ENCODE measurements at places on chromosomes 2 and 18.

DNA sequence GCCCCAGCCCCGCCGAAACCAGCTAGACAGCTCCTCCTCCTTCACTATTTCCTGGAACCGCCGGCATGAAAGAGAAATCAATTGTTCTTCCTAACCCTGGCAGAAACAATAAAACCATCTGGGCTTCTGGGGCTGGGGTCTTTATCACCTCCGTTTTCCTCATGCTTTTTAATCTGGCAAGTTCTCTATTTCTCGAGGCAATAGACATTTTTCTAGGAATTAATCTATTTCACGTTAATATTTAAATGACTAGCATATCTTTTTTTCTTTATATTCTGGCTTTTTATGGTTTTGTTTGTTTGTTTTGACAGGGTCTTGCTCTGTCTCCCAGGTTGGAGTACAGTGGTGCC, 1.4 kb upstream of the KIF1A start:
- no peak for DNase-seq

DNA sequence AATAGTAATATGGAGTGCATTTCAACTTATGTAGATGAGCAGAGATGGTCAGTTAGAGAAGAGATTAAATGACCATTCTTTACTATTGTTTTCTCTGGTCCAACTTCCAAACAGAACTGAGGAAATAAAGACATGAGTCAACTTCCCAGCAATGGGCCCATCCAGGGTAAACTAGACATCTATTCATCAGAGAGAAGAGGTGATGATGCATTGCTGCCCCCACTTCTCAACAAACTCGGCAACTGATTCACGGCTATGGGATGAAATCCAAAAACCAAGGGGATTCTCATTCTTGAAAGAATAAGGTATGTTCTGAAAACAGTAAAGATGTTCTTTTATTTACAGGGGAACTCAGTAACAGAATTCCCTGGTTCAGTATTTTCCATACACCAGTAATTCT, 190.7 kb downstream of the RDH14 start:
- no peak for DNase-seq

- no peak for DNase-seq
Measured at GRCh38 chr2:28387082-28387960, 5.3 kb upstream of the FOSL2 start.

- DNase-seq, result no peak
Measured at GRCh38 chr2:135942936-135943688, 42.3 kb downstream of the DARS1 start.

DNA sequence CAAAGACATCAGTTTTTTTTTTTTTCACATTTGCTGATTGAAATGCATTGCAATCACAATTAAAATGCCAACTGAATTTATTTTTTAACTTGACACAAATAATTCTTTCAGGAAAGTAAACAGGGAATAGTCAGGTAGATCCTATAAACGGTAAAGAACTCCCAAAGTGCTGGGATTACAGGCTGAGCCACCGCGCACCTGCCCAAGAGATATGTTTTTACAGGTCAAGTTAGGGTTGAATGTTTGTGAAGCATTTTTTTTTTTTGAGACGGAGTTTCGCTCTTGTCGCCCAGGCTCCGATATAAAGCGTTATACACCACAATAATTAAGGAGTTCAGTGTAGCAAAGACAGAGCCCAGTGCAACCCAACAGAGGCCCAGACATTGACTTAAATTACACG, 15.1 kb downstream of the ITM2C start:
- DNase-seq, result no peak

GRCh38 chr2:133780099-133780996, 212.1 kb upstream of the NCKAP5 start:
- DNase-seq, result peak; percentile 72

- no peak for DNase-seq
Measured at GRCh38 chr2:193373120-193373519, 1178.4 kb upstream of the TMEFF2 start.

DNA sequence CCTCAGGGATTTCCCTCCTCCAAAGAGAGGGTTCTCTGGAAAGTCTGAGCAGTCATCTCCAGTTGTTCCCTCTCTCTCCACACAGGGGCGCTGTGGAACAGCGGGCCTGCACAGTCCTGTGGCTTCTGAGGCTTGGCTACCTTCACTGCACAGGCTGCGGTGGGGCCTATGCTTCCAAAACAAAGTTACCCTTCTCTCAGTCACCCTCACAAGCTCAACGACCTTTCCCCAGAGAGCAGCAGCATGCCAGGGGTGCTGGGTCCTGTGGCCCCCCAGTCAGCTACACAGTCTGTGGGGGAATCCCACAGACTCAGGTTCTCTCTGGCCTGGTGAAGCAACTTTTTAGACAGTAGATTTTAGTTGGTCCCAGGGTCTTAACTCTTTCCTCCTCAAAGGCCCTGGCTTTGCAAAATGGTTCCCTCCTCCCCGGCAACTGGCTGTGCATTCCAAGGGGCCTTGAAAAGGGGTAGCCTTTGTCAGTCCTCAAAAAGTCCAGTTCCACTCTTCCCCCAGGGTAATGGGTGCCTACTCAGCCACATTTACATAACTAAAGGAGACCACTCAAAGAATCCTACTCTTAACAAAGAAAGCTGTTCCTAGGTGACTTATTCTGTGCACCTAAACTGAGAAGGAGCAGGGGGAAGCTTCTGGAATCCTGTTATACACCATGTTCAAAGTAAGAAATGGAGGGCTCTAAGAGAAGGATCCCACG, 14.9 kb downstream of the B3GNT7 start:
- no peak for DNase-seq
